Stimulated activated CD4-positive, alpha-beta T cell treated with anti-CD3 and anti-CD28 coated beads, Interleukin-12 subunit alpha, Interleukin-12 subunit beta, amount 100 ng/mL, for 4 hours (primary cell): ENCODE measurements at places on chromosomes 7 and 10.

GRCh38 chr10:354901-355617, 219.8 kb downstream of the ZMYND11 start:
- no peak for DNase-seq

- no peak for DNase-seq
Measured at GRCh38 chr7:106737202-106737562, 76.2 kb upstream of the CCDC71L start.

DNA sequence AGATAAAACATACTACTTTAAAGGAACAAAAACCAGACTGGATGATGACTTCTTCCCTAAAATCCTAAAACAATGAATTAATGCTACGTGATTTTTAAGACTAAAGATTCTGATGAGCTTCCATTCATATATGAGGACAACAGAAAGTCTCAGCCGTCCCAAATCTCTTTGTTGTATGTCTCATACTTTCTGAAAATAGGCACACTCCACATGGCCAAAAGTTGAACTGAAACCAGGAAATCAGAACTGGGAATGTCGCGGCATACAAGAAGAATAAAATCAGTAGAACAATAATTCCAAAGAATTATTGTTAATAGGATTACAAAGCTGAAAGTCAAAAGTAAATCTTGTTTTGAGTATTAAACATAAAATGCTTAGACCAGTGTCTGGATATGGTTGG, 195.4 kb upstream of the GHITM start:
- no peak for DNase-seq

GRCh38 chr10:86580521-86580891, 58.9 kb upstream of the WAPL start:
- no peak for DNase-seq

- DNase-seq: no peak
Measured at GRCh38 chr7:7870555-7870954, 98.0 kb upstream of the GLCCI1 start.

GRCh38 chr10:70137927-70138883, 5.6 kb upstream of the AIFM2 start:
- DNase-seq: no peak

DNA sequence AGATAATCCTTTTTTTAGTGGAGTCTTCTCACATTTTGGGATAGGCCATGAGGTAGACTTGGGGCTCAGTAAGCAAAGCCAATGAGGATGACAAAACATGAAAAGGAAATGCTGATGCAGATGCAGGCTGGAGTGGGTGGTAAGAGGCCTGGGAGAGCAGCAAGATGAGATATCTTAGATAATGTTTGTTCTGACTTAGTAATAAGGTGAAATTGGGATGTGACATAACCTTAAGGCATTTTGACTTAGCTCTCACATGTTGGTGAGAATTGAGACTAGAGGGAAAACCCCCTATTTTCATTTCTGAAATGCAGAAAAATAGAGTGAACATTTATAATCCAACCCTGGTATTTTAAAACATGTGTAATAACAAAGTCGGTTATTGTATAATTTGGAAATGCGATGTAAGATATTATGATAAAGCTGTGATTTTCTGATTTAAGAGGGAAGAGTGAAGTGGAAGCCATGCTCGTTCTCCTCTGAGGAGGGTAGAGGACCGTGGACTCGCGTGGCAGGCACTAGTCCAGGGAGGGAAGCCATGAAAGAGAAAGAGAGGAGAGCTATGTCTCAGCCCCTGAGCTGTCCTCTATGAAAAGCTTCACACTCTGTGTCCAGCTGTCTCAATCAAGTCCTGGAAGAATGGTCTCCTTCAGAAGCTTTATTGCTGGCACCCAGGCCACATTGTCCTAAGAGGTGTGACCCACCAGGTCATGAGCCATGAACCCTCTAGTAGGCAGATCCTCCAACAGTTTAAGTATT, 57.3 kb downstream of the ST7 start:
- DNase-seq: peak; percentile 12

DNA sequence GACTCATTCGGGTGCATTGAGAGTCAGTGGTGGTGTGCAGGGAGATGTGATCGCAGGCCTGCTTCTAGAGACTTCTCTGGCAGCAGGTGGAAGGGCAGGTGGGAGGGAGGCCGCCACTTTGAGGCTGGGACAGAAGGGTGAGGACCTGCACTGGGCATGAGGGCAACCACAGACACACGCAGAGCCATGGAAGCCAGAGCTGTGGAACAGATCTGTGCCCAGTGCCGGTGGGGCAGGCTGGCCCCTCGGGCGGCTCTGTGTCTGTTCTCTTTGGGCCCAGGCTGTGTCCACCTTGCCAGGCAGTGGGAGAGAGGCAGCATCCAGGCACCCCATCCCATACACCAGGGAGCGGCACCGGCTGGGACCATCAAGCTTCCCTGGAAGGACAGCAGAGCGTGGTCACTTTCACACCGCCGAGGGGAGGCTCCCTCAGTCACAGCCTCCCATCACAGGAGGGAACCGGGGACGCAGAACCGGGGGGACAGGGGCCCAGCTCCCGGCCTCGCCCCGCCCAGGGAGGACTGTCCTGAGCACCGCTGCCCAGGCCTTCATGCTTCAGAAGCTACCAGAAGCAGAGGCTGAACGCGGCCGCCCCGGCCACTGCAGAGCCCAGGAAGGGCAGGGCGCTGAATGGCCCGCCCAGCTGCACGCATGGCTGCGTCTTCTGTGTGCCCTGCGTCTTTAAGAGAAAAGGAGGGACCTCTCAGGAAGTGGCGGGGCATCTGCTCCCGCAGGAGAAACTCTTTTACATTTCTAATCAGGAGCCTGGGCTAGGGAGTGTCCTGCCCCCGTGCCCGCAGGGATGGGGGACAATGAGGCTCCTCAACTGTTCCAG, 32.1 kb downstream of the EN2 start:
- DNase-seq: no peak

- no peak for DNase-seq
Measured at GRCh38 chr7:30140456-30140855, 5.7 kb downstream of the MTURN start.

GRCh38 chr7:137882261-137882668, 35.5 kb upstream of the DGKI start:
- DNase-seq: no peak

DNA sequence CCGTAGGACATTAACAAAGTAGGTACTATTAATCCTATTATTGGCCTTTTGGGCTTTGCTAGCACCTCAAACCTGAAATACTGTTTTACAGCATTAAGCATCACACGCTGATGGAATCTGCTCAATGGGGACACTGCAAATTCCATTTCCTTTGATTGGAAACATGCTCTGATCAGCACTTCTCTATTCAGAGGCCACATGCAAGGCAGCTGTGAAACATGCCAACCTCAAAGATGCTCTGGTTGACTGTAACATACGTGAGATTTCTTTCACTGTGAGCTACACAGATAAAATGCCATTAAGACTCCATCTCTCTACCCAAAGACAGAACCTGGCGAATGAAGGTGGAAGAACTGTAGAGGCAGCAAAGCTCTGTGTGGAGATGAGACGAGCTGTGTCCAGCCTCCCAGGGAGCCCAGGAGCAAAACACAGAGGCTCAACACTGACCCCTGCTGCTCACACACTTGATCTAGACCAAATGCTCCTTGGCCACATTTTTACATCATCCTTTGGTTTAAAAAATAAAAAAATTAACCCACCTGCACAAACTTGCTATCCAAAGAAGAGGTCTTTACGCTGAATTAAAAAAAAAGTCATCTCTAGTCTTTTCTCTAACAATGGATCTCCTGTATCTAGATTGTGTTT, 8.0 kb downstream of the RSU1 start:
- DNase-seq: peak; percentile 57
